H9 (cell line): ENCODE measurements at places on chromosomes 2 and 18.

DNA sequence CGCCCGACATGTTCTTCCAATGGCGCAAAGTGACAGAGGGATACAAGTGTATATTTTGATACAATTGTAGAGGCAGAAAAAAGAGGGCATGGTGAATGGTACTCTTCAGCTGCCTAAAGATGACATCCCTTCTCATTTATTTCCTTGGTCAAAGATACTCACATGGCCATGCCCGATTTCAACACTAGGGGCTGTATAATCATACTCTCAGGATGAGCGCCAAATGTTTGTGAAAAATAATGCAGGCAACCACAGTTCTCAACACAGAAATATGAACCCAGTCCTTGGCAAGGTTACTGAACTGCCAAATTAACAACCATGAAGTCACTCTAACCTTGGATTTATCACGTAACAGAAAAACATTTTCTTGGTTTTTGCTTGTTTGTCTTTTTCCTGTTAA, 204.4 kb downstream of the CCDC102B start:
- no peak for DNase-seq

- no peak for DNase-seq
Measured at GRCh38 chr2:236021499-236022057, 146.6 kb downstream of the GBX2 start.

- no peak for DNase-seq
Measured at GRCh38 chr2:143742581-143742980, 613.4 kb downstream of the ARHGAP15 start.

DNA sequence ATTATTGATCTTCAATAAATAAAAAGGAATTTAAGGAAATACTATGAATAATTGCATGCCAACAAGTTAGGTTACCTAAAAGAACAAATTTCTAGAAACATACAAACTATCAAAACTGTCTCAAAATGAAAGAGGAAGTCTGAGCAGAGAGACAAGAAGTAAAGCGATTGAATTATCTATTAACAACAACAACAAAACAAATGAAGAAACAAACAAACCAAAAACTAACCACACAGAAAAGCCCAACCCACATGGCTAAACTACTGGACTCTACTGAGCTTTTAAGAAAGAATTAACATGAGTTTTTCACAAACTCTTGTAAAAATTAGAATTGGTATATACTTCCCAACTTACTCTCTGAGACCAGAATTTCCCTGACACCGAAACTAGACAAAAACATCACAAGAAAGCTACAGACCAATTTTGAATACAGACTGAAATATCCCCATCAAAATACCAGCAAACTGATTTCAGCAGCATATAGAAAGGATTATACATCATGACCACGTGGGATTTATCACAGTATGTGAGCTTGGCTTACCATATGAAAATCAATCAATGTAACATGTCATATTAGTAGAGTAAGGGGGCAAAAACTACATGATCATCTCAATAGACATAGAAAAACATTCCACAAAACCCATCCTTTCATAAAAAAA, 16.6 kb upstream of the GALNT1 start:
- no peak for DNase-seq

DNA sequence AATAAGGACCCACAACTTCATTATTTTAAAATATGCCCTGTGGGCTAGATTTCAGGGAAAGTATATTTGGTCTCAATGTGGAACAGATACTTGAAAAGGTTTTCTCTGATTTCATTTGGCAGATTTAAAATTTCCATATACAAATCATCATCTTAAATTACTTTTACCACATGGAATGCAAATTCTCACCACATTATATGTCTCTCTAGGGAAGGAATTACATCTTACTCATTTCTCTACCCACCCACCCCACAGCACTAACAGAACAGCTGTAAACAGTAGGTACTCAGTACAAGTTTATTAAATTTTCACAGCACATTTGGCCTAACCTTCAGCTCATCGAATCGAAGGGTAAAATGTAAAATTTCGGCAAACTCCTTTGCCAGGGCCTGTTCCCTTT, 104.0 kb downstream of the CYRIA start:
- DNase-seq, result no peak

DNA sequence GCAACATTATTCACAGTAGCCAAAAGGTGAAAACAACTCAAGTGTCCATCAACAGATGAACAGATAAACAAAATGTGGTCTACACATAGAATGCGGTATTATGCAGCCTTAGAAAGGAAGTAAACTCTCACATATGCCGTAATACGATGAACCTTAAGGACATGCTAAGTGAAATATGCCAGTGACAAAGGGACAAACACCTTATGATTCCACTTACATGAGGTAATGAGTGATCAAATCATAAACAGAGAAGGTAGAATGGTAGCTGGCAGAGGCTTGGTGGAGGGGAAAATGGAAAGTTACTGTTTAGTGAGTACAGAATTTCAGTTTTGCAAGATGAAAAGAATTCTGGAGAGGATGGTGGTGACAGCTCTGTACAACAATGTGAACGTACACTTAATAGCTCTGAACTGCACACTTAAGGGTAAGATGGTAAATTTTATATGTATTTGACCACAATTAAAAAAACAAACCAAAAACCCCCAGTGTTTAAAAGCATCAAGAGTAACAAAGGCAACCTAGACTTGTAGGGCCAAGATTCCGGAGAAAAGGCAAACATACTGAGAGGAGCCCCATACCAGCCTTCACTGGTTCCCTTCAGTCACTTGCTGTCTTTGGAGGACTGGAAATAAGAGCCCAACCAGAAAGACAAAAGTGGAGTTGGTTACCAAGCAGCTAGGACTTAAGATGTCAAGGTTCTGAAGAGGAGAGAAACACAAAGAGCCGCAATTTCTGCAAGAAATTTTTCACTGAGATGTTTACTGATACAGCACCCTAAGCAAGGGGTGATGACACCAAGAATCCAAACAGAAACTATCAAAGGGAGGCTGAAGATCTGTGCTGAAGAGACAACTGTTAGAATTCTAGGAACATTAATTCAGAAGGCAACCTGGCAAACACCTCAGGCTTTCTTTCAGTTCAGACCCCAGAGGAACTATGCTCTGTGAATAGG, 61.3 kb downstream of the CUL3 start:
- no peak for DNase-seq

DNA sequence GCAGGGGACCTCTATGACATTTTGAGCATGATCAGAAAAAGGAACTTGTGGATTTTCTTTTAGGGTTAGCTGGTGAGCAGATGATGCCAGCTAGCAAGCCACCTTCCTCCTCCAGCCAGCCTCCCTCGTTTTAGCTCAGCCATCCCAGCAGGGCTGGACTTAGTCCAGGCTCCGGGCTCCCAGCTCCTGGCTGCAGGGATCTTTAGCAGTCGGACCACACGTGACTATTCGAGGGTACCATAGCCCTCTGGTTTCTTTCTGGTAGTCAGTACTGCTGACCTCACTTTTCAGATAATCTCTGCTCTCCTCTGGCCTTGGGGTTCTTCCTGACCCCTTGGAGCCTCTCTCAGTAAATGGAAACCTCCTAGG, 31.8 kb downstream of the NCK2 start:
- no peak for DNase-seq

- no peak for DNase-seq
Measured at GRCh38 chr2:98876741-98877140, 59.3 kb downstream of the CRACDL start.
